ENCODE measurements at places on chromosomes 7 and 10.

DNA sequence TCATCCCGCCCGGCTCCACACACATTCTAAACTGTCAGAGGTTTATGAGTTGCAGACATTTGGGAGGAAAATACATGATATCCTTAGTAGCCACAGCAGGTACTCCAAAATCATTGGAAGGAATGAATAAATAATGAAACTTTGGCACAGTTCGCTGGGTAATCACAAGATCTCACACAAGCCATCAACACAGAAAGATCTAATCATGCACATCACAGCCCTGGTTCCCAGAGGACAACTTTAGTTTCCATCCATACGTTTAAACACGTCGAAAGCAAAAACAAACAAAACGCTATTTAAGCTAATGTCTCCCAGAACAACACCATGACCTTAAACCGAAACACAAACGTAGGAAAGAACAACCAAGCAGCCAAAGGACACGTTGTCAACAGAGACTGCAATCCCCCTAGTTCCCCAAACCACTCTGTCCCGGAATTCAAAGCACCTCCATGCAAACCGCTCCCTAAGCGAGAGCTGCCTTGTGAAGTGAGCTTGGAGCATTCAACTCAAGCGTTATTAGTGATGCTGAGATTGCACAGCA is 12.3 kb downstream of the SVIL start:
- no peak for DNase-seq

- DNase-seq = no peak
Measured at GRCh38 chr7:45407730-45408408, 166.3 kb upstream of the ADCY1 start.

GRCh38 chr7:29857654-29858053 is 51.3 kb downstream of the WIPF3 start:
- no peak for DNase-seq

DNA sequence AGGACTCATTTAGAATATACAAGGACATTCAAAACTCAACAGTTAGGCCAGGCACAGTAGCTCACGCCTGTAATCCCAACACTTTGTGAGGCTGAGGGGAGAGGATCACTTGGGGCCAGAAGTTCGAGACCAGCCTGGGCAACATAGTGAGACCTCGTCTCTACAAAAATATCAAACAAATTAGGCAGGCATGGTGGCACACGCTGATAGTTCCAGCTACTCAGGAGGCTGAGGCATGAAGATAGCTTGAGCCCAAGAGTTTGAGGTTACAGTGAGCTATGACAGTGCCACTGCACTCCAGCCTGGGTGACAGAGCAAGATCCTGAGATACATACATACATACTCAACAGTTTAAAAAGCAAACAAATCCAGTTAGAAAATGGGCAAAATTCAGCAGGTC is 44.9 kb downstream of the GNA12 start:
- no peak for DNase-seq

GRCh38 chr10:124944982-124945381 is 3.1 kb downstream of the ZRANB1 start:
- DNase-seq = no peak

GRCh38 chr10:124043310-124044142 is 49.9 kb downstream of the CHST15 start:
- peak; percentile 81 for DNase-seq

GRCh38 chr7:155953781-155954549 is 141.7 kb upstream of the SHH start:
- DNase-seq = no peak

GRCh38 chr10:79322616-79323543 is 24.4 kb upstream of the PPIF start:
- DNase-seq = peak; percentile 95

DNA sequence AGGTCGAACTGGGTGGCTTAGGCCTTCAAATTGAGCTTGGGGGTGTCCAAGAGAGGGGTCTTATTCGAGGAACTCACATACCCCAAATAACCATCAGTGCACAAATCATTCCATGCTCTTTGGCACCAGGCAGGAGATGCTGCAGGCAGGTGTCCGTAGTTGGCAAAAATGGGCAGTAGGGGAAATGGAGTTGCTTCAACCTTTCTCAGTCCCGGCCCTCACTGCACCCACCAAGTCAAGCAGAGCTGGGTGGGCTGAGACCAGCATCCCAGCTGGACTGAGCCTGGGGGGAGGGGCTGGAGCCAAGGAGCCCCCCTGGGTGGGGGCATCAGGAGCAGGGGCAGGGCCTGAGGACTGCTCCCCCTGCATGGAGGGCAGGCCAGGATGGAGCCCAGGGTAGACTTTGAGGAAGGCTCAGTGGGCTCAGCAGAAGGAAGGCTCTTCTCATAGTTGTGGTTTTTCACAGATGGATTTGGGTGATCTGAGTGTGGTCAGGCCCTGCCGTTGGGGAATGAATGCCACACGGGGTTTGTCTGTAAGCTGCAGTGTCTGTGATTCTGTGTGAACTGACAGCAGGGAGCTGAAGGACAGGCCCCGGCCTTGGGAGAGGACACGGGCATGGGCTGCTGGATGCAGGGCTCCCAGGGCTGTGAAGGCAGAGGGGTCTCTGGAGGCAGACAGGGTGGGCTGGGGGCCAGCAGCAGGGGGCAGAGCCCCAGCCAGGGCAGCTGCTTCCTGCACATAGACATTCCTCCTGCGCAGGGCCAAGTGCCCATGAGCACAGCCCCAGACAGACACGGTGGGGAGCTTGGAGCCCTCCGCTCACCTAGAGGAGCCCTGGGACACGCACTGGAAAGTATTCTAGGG is 144.5 kb downstream of the ADCY1 start:
- DNase-seq = peak; percentile 50

DNA sequence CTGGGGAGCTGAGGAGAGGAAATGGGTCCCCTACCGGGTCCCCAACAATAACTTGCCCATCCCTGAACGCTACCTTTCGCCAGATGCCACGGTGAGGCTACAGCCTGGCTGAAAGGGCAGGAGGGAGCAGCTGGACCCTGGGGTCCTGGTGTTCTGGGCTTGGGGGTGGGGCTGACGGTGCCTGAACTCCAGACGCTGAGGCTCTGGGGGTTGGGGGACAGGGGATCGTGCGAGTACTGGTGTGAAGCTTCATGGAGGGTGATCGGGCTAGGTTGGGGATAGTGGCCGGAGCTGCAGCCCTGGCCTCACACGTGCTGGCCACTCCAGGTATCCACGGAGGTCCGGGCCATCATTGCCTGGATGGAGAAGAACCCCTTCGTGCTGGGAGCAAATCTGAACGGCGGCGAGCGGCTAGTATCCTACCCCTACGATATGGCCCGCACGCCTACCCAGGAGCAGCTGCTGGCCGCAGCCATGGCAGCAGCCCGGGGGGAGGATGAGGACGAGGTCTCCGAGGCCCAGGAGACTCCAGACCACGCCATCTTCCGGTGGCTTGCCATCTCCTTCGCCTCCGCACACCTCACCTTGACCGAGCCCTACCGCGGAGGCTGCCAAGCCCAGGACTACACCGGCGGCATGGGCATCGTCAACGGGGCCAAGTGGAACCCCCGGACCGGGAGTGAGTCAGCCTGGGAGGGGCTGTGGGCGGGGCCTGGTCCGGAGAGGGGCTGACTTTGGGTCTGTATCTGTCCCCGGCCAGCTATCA is 8.3 kb downstream of the AEBP1 start:
- DNase-seq = peak; percentile 6

DNA sequence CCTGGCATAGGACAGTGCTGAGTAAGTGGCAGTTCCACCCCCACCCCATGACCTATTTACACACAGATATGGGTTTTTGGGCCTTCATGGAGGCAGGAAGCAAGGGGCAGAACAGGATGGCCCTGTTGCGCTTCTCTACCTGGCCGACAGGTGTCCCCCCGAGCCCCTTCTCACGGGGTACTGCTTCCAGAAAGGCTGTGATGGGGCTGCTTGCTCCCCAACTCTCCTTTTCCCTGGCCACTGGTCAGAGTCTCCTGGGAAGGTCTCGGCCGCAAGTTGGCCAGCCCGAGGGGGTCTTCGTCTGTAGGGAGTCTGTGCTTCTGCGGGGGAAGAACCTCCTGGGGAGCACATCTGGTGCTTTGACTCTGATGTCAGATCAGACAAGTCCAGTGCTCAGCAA is 139.8 kb upstream of the TNS3 start:
- DNase-seq = no peak

- DNase-seq = no peak
Measured at GRCh38 chr10:21296575-21297355, 228.7 kb downstream of the SKIDA1 start.

DNA sequence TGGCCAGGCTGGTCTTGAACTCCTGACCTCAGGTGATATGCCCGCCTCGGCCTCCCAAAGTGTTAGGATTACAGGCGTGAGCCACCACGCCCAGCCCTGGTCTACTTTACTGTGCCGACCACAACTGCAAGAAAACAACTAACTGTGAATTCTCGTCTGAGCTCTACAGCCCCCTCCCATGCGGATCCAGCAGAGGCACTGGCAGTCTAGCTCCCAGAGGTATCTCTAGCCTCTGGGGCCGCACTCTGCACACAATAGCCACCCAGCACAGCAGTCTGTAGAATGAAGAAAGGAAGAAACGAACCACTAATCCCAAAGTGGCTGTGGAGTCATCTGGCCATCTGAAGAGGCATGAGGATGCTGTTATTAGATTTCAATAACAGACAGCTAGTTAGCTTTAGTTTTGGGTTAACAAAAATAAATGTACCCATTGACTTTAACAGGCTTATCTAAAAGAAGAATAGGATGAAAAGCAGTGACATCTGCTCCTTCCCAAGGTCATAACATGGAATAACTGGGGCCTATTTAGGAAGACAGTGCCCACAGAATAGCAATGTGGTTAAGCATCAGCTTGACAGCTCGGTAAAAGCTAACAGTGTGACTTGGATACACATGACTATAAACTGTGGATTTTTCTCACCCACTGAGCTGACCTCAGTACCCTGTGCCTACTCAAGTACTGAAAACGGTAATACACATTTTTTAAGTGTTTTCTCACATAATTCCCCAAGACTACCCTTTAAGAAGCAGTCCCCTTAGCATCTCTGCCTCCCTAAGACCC is 131.9 kb downstream of the TNS3 start:
- no peak for DNase-seq

GRCh38 chr7:142616842-142617241 is 132.4 kb upstream of the PRSS1 start:
- DNase-seq = no peak

DNA sequence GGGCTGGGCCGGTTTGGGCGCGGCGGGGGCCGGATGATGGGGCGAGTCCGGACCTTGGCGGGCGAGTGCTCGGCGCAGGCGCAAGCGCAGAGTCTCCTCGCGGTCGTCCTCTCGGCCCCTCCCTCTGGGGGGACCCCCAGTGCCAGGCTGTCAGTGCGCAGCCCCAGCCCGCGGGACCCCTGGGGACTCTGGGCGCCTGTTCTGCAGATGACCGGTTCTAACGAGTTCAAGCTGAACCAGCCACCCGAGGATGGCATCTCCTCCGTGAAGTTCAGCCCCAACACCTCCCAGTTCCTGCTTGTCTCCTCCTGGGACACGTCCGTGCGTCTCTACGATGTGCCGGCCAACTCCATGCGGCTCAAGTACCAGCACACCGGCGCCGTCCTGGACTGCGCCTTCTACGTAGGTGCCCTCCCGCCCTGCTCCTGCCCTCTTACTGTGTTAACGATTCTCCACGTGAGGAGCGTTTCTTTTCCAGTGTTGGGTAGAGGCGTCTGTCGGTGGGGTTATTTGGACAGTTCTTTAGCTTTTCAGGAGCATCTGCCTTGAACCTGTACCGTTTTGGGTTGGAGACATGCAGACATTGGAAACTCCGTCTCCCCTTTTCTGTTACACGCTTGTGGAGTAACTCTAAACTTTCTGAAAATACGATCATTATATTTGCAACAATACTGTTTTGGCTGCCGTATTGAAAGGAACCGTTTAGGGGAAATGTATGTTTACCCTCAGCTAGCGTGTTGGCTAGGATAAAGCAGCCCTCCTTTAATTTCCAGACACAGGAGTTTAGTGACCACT is 706 bp downstream of the BUB3 start:
- DNase-seq = peak; percentile 61

DNA sequence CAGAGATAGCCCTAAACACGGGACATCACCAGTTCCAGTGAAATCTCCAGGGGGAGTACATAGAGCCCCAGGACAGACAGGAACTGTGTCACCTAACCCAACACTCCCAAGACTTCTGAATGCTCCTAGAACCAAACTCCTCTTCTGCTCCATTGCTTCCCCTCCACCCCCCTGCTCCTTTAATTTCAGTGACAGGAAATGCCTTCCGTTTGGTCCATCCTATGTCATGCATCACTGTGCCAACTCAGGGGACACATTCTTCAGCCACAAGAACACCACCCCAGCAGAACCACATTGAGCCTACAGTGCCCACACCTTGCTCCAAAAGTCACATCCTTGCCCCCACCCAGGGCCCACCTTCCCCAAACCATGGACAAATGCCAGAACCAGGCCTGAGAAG is 100.5 kb downstream of the KCNMA1 start:
- no peak for DNase-seq

DNA sequence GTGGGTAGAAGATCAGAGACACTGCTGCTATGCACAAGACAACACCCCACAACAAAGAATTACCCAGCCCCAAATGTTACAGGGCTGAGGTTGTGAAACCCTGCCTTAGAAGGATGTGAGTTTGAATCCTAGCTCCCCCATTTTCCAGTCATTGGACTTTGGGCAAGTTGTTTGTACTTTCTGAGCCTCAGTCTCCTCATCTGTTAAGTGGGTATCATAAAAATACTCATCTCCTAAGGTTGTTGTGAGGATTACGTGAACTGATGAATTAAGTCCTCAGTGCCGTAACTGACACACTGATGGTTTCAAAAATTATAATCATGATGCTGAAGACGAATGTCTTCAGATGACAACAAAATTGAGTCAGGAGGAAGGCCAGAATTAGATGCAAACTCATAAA is 30.3 kb downstream of the RHOBTB1 start:
- DNase-seq = no peak

GRCh38 chr10:99784727-99785441 is 2.4 kb downstream of the ABCC2 start:
- DNase-seq = no peak

GRCh38 chr10:15605740-15606369 is 113.9 kb downstream of the ITGA8 start:
- no peak for DNase-seq

- DNase-seq = no peak
Measured at GRCh38 chr10:71039551-71039950, 151.2 kb upstream of the PCBD1 start.

GRCh38 chr7:1169409-1170368 is 9.7 kb upstream of the ZFAND2A start:
- peak; percentile 95 for DNase-seq

DNA sequence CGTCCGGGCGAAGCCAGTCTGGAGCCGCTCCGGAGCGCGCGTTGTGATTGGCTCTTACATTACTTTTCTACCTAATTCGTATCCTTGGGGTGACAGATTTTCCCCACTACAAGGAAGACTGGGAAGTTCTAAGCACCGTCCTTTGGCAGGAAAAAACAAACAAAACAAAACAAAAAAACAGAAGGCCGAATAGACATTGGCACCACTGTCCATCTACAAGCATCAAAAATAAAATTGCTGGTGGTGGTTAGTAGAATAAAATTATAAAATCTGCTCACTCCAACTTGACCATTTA is 651 bp upstream of the SKAP2 start:
- DNase-seq = no peak

DNA sequence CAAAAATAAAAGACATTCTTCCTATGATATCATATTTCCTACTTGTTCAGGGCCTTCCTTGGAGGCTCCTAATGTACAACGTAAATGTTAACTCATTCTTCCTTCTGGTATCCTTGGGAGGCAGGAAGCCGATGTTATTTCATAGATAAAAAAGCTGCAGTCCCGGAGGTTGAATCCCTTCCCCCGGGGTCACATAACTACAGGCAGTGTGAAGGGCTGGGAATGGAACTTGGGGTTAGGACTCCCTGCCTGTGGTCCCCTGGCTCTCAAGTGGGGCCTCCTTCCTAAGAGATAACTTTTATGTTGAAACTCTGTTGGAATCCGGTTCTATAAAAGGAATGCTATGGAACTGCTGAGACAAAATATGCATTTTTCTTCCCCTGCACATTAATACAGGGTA is 14.9 kb upstream of the CCDC3 start:
- DNase-seq = no peak
